ENCODE measurements at places on chromosomes 2 and 18. TPM values are rescaled to one million over a fixed set of nuclear protein-coding genes. Genes with fewer than 3 reads are reported as not detected.

DNA sequence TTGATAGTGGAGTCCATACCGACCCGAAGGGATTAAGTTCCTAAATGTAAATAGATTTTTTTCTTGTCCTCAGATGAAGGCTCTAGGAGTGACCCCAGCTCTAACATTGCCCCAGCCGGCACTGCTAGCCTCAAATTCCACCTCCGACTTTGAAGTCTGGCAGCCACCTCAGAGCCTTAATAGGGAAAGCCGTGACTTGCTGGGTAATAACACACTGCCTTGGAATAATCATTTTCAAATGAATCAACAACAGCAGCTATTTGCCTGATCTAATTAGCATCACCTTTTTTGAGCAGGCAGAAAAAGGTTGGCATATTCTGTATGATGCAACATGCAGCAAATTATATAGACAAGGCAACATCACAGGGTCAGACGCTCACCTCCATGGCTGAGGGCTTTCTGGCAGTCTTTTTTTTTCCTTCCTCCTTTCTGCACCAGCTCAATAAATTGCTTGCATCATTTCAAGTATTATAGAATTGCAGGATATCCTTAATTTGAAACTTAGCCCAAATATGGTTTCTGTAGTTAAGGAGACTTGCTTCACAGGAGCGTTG is 276.5 kb upstream of the ATP5MC3 start:
- no peak for DNase-seq

CNRIP1 gene
- 19.5 TPM for polyA plus RNA-seq

DNA sequence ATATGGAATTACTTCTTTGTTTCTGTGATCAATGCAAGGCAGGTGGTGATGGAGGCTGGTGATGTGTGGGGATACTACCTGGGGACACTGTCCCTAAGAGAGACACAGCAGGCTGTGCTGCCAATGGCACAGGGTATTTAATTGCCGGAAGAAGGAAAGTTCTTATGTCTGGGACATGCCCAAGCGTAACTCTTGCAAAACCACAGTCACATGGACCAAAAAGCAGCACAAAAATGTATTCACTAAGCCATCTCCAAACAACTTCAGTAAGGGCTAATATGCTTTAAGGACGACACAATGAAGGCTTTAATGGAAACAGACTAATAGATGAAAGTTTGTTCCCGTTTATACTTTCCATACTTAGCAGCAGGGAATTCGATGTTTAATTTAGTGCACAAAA is 49.7 kb upstream of the AP1S3 start:
- no peak for DNase-seq

FAM237A gene
- polyA plus RNA-seq = not detected

KCNG2 gene
- polyA plus RNA-seq = 0.40 TPM

- DNase-seq = no peak
Observed at GRCh38 chr2:166074430-166074829, 53.4 kb downstream of the SCN1A start.

GRCh38 chr2:155830817-155831579 is 501.5 kb downstream of the NR4A2 start:
- no peak for DNase-seq

GRCh38 chr2:226308986-226309385 is 490.6 kb downstream of the IRS1 start:
- no peak for DNase-seq

GMCL1 gene
- 18.4 TPM for polyA plus RNA-seq

DNA sequence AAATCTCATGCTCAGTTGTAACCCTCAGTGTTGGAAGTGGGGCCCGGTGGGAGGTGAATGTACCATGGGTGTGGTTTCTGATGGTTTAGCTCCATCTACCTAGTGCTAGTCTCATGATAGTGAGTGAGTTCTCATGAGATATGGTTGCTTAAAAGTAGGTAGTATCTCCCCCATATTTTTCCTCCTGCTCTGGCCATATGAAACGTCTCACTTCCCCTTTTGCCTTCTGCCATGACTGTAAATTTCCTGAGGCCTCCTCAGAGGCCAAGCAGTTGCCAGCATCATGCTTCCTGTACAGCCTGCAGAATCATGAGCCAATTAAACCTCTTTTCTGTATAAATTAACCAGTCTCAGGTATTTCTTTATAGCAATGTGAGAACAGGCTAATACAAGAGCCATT is 62.8 kb upstream of the RNF152 start:
- DNase-seq = no peak

DNA sequence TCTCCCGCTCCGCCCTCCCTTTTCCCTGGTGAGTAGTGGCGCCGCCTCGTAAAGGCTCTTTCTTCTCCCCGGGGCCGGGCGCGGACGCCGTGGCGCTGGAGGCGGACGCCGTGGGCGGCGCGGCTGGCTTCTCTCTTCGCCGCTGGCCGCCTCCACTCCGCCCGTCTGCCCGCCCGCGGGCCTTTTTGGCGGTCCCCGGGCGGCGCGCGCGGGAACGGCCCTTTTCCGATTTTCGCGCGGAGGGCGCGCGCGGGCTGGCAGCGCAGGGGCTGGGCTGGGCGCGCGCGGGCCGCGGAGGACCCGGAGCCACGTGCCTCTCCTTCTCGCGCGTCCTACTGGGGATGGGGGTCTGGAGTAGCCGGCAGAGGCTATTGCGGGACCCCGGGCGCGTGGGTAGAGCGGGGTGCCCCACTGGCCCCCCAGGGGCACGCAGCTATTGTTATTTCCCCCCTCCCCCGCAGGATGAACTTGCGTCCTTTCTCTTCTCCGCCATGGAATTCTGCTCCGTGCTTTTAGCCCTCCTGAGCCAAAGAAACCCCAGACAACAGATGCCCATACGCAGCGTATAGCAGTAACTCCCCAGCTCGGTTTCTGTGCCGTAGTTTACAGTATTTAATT is 472 bp downstream of the SLC20A1 start:
- no peak for DNase-seq

ALPI gene
- polyA plus RNA-seq = 0.06 TPM

DNA sequence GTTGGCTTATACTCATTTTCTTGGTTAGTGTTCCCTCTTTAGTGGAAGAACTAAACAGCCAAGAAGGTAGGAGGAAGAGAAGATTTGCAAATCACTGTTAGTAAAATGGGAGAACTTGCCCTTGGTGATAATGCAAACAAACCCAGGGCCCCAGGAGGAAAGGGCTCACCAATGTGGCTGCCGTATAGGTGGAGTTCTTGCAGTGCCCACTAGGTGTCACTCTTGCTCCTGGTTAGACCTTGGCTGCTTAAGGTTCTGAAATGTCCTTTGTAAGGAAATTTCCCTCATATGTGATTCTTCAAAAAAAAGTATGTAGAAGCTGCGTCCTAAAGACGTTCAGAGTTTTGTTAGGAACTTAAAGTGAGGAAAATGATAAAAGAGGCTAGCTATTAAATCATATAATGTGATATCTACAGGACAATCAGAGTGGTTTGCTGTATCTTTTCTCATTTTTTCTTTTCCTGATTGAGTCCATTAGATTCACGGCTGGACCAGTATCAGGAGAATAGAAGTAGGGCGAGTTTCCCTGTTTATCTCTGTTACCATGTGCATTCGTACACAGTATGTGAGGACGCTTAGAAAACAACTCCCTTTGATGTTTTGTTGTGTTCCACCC is 48.6 kb downstream of the RPIA start:
- DNase-seq = peak; percentile 41

- DNase-seq = no peak
Observed at GRCh38 chr2:197873293-197873701, 68.9 kb downstream of the PLCL1 start.

DNA sequence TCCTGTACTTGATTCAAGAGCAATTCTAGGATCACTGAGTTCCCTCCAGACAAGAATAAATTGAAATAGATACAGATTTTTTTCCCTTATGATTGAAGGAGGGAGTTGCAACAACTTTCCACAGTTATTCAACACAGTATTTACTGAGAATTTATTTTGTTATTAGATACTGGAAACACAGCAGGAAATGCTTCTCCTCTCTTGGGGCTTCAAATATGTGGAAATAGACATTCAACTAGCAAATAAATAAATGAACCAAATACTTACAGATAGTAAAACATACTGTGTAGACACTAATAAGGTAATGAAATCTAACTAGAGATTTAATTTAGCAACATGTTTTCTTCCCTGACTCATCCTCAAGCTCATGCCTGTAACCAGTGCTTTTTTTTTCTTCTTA is 169.2 kb downstream of the LNPK start:
- no peak for DNase-seq

NT5C1B gene
- 0.66 TPM for polyA plus RNA-seq

DNA sequence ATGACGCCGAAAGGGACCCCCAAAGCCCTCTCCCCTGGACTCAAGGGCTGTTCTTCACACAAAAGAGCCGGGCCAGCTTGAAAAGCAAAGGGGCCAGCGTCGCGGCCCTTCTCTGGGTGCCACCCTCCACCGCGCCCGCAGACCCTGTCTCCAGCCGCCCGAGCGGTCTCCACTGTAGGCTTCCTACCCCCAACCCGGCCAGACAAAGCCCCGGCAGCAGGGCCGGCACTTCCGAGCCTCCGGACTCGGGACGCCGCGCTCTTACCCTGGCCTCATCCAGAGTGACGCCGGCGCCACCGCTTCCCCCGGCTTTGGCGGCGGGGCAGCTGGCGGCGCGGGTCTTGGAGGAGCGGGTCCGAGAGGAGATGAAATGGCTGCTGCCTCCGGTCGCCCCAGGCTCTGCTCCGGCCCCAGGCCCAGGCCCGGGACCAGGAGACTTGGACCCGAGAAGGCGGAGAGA is 603 bp downstream of the ATAD2B start:
- no peak for DNase-seq

- no peak for DNase-seq
Observed at GRCh38 chr2:111626037-111626864, 257.7 kb downstream of the ANAPC1 start.

- DNase-seq = no peak
Observed at GRCh38 chr2:204255526-204255925, 289.7 kb upstream of the PARD3B start.

GRCh38 chr18:56903686-56904085 is 243.2 kb upstream of the BOD1L2 start:
- DNase-seq = no peak

- DNase-seq = no peak
Observed at GRCh38 chr2:195543902-195544894, 112.8 kb upstream of the SLC39A10 start.

SLC14A1 gene
- 4.3 TPM for polyA plus RNA-seq

TTLL4 gene
- polyA plus RNA-seq = 32.3 TPM

DNA sequence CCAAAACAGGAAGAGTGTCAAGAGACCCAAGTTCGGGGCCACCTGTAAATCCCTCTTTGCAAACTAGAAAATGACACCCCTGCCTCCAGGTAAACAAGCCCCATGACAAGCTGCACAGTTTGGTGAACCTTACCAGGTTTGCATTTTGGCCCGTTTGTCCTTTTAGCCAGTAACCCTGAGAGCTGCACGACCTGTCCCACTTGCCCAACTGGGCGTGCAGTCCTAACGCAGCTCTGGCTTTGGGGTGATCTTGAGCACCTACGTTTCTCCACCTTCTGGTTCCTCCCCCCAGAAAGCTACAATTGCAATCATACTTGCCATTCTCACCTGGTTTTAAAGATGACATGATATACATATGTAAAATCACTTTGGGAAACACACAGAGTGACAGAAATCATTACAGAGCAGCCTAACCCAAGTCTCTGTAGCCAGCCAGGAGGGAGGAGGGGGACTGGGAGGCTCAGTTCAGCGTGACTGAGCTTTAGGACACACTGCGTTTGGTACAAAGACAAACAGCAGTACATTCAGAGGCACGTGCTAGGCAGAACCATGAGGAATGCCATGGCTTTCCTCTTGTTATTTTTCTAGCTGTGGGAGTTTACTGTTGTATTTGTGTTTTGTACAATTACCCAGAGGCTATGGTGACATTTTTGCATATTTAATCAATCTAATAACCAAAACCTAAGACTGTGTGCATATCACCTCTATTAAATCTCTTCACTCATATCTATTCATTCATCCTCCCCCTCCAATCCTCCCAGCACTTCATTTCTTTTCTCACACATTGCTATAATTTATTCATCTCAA is 304.0 kb downstream of the IRS1 start:
- DNase-seq = no peak

DNA sequence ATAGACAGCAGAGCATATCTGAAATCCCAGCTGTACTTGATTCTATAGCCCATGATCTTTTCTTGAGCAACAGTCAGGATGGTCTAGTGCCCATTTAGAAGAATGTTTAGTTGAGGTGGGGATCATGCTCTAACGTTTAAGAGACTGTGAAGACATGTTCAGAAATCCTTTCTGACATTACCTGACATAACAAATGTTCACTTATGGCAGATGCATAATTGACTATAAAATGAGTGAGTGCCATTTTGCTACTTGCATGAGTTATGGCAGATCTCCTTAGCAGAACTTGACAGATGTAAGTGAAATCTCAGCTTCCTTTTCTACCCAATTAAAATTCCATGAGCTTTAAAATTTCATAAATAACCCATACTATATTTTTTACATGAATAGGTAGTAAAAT is 209.5 kb upstream of the MMADHC start:
- DNase-seq = no peak

- no peak for DNase-seq
Observed at GRCh38 chr2:162297925-162298552, 20.4 kb downstream of the IFIH1 start.

BOLL gene
- not detected for polyA plus RNA-seq

DNA sequence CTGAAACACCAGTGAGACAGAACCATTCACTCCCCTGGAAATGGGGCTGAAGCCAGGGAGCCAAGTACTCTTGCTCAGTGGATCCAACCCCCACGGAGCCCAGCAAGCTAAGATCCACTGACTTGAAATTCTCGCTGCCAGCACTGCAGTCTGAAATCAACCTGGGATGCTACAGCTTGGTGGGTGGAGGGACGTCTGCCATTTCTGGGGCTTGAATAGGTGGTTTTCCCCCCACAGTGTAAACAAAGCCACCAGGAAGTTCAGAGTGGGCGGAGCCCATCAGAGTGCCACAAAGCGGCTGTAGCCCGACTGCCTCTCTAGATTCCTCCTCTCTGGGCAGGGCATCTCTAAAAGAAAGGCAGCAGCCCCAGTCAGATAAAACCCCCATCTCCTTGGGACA is 292.8 kb downstream of the LNPK start:
- DNase-seq = no peak

DNA sequence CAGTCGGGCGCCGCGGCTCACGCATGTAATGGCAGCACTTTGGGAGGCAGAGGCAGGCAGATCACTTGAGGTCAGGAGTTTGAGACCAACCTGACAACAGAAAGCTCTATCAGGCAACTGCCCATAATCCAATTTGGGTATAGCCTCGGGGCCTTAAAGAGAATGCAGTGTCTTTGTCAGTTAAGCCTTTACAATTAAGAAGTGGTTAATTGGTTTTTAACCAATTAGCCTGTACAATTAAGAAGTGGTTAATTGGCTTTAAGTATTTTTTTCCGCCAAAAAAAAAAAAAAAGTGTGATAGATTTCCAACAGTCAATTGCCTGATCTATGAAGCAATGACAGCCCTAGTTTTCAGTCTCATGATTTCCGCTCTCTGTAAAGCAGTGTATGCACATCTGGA is 74.6 kb upstream of the NARS1 start:
- DNase-seq = no peak

TMEM198 gene
- 3.7 TPM for polyA plus RNA-seq
